CD4-positive, alpha-beta T cell (primary cell): ENCODE measurements at places on chromosomes 6 and 20. TPM values are rescaled to one million over a fixed set of nuclear protein-coding genes. Genes with fewer than 3 reads are reported as not detected.

The OR2H1 gene
- total RNA-seq: not detected

DNA sequence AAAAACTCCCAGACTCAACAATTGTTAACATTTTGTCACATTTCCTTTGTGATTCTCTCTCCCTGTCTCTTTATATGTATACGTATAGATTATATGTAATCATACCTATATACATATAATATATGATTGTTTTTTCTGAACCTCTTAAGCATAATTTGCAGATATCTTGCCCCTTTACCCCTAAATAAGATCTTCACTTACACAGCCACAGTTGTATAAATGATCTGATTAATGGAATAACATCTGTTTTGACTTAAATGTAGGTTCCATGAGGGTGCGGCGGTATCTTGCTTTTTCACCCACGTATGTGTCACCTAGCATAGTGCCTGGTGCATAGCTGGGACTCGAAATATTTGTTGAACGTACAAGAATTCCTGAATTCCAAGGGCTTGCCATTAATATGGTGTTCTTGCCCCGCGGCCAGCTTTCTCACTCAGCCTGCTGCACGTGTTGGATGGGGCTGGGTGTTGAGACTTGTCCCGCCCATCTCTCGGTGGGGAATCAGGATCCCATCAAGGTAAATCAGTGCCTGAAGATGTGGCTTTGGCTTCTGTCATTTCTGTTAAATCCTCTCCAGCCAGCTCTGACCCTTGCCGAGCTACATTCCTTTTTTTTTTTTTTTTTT lies 10.4 kb upstream of the MANBAL start:
- peaks cover 6% of the 10 kb centered on the region for H3K4me1 ChIP-seq
- no peak overlapping the region for H3K27ac ChIP-seq
- H3K4me3 ChIP-seq: no peak overlapping the region
- H3K36me3 ChIP-seq: no peaks in the 10 kb centered on the region
- no peaks in the 10 kb centered on the region for H3K27me3 ChIP-seq
- no peak for DNase-seq

DNA sequence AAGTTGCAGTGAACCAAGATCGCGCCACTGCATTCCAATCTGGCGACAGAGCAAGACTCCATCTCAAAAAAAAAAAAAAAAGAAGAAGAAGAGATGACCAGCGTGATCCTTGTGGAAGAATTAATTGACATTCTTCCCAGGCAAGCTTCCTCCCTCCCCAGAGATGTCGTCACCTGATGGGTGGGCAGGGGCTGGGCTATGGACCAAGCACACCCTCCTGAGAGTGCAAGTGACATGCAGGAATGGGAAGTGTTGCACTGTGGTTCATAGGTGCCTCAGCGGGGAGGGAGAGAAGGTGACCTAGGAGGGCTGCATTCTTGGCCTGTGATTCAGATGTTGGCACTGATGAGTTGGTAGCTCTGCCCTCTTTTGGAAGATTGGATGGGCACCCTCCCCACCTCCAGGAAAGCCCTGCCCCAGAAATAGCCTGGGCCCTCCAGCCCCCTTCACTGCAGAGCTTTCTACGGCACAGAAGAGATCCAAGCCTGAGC lies 37.8 kb downstream of the TAF8 start:
- H3K36me3 ChIP-seq: no peaks in the 10 kb centered on the region
- H3K4me3 ChIP-seq: no peak overlapping the region
- no peaks in the 10 kb centered on the region for H3K27me3 ChIP-seq
- no peak overlapping the region for H3K27ac ChIP-seq
- no peaks in the 10 kb centered on the region for H3K4me1 ChIP-seq
- DNase-seq: no peak

GRCh38 chr6:144161975-144162374 lies 11.7 kb downstream of the STX11 start:
- peaks cover 3% of the 10 kb centered on the region for H3K4me1 ChIP-seq
- H3K36me3 ChIP-seq: no peaks in the 10 kb centered on the region
- no peak overlapping the region for H3K4me3 ChIP-seq
- no peak overlapping the region for H3K27ac ChIP-seq
- no peaks in the 10 kb centered on the region for H3K27me3 ChIP-seq

DNA sequence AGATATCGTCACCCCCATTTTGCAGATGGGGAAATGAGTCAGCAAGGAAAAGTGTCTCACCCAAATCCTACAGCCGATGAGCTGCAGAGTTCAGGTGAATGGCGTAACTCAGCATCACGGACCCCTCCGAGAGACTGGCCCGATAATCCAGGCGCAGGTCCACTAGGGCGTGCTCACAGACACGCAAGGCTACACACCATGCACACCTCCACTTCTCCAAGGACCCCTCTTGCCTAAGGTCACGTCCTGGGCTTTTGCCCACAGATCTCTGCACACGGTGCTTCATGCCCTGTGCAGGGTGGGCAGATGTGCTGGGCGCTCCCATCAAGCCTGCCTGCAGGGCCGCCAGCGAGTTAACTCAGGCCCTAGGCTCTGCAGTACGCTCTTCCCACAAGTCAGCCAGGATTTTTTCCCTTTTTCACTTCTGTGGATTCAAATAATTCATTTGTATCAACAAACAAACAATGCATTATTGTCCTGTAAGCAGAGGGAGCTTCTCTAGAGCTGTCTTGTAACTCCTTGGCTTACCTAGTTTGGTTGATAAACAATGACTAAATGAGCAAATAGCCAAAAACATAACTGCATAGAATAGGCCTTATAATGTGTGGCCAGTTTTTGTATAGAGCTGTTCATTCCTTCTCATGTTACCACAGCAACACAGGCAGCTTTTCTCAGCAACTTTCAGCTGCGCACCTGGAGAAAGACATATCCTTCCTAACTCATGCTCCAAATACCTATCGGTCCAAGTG lies 139.1 kb downstream of the AGPAT4 start:
- DNase-seq: no peak
- H3K27ac ChIP-seq: no peak overlapping the region
- no peaks in the 10 kb centered on the region for H3K27me3 ChIP-seq
- H3K36me3 ChIP-seq: peaks cover 10% of the 10 kb centered on the region
- no peak overlapping the region for H3K4me3 ChIP-seq

The ZC3H12D gene
- total RNA-seq: 70.2 TPM

The DLK2 gene
- total RNA-seq: 0.36 TPM

The PRPH2 gene
- total RNA-seq: 0.11 TPM

The SOD2 gene
- 195 TPM for total RNA-seq

The TSHZ2 gene
- 27.4 TPM for total RNA-seq

DNA sequence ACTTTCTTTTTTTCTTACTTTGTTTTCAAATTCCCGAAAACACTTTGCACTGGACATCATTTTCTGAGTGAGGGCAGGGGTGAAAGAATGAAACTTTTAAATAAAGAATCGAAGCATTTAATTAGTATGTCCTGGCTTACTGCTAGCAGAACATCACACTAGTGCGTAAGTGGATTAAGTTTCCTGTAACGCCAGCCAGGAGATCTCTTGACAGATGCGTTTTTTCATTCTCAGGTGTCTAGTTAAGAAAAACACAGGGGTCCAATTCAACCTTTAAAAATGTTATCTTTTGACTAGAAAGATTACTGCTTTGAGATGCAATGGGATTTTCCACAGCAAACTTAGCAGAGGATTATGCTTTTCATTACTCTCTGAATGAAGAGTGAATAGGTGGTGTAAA lies 858.8 kb upstream of the EPHA7 start:
- H3K36me3 ChIP-seq: no peaks in the 10 kb centered on the region
- H3K4me1 ChIP-seq: no peaks in the 10 kb centered on the region
- no peak overlapping the region for H3K27ac ChIP-seq

DNA sequence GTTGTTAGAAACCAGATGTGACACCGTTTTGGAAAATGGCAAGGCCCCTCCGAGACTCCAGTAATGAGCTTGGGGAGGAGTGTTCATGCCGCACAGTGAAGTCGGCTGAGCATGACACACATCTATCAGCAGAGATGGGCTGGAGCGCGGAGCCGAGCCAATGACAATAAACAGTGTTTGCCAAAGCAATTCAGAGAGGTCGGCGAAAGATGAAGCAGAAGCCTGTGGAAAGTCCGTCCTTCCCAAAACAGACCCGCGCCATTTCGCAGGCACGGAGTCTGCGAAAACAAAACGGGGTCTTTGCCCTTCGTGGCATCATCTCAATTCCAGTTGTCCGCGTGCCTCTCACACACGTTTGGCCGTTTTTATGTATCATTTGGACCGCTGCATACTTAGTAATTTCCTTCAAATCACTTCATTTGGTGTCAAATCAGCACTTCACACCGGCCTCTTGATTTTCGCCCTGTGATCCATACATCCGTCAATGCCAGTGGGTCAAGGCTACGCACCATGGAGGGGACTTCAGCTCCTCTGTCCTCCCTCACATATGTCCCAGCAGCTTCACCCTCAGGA lies 71.3 kb downstream of the SULF2 start:
- no peaks in the 10 kb centered on the region for H3K4me1 ChIP-seq
- H3K27me3 ChIP-seq: peaks cover 3% of the 10 kb centered on the region
- no peaks in the 10 kb centered on the region for H3K36me3 ChIP-seq
- no peak for DNase-seq

DNA sequence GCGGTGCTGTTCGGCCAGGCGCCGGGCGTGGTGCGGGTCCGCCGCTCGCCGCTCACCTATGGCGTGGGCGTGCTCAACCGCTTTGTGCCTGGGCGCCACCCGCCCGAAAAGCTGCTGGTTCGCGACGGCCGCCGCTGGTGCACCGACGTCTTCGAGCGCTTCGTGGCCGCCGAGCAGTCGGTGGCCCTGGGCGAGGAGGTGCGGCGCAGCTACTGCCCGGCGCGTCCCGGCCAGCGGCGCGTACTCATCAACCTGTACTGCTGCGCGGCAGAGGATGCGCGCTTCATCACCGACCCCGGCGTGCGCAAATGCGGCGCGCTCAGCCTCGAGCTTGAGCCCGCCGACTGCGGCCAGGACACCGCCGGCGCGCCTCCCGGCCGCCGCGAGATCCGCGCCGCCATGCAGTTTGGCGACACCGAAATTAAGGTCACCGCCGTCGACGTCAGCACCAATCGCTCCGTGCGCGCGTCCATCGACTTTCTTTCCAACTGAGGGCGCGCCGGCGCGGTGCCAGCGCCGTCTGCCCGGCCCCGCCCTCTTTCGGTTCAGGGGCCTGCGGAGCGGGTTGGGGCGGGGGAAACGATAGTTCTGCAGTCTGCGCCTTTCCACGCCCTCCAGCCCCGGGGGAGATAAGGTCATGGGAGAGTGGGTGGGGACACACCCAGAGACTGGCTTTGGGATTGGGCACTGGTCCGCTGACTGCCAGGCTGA lies 15.7 kb downstream of the ADISSP start:
- peak overlapping the region; percentile 20 for H3K4me3 ChIP-seq
- peaks cover 6% of the 10 kb centered on the region for H3K36me3 ChIP-seq
- H3K27ac ChIP-seq: no peak overlapping the region

DNA sequence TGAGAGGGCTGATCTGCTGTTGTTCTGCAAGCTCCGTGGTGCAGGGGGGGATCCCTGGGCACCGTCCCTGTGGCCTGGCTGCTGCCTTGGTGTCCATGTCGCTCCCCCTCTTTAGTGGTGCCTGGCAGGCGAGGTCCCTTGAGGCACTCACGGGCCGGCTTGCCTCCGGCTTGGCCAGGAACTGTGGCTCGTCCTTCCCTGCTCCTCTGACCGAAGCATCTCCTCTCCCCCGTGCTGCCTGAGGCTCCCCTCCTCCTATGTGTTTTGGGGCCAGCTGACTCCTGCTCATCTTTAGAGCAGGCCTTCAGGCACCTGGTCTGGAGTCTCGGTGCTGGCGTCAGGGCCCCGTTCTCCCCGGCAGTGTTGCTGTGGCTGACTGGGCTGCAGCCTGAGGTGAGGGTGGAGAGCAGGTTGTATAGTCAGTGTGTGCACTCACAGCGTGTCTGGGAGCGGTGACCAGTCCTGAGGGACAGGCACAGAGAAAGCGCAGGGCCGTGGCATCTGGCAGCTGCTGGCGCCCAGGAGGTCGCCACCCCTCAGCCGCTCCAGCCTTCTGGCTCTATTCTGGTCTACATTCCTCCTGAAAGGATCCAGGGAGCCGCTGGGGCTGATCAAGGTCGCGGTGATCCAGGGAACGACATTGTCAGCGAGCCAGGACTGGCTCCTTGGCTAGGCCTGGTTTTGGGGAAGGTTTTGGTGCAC lies 43.7 kb downstream of the PYGB start:
- H3K27me3 ChIP-seq: no peaks in the 10 kb centered on the region
- peaks cover 5% of the 10 kb centered on the region for H3K4me1 ChIP-seq
- no peak overlapping the region for H3K4me3 ChIP-seq
- no peak overlapping the region for H3K27ac ChIP-seq
- no peak for DNase-seq

The PRR18 gene
- total RNA-seq: not detected

DNA sequence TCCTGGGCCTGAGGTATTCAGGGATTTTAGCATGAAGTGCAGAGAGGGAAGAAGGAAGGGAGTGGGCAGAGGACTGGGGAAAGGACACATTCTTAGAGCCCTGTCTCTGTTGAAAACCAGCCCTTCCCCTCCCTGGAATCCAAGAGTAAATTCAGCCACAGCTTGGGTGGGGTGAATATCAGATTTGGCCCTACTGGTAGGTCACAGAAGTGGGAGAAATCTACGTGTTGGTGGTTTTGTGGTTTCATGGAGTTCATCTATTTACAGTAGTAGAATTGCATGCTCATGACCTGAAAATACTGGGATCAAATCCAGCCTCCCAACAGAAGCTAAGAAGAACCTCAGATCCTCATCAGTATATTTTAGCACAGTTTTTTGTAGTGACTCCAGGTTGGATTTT lies 404.4 kb downstream of the BMP2 start:
- no peak for DNase-seq
- H3K36me3 ChIP-seq: no peaks in the 10 kb centered on the region

The ASIP gene
- total RNA-seq: not detected

The CASS4 gene
- total RNA-seq: 39.8 TPM

GRCh38 chr6:30565772-30566171 lies 5.5 kb upstream of the ABCF1 start:
- H3K27ac ChIP-seq: no peak overlapping the region
- peaks cover 20% of the 10 kb centered on the region for H3K36me3 ChIP-seq
- H3K4me3 ChIP-seq: no peak overlapping the region
- DNase-seq: no peak
- no peaks in the 10 kb centered on the region for H3K27me3 ChIP-seq
- H3K4me1 ChIP-seq: peaks cover 9% of the 10 kb centered on the region

- peaks cover 16% of the 10 kb centered on the region for H3K36me3 ChIP-seq
- DNase-seq: no peak
- H3K4me3 ChIP-seq: no peak overlapping the region
- H3K27me3 ChIP-seq: no peaks in the 10 kb centered on the region
- no peaks in the 10 kb centered on the region for H3K4me1 ChIP-seq
These were observed 58.5 kb downstream of the SAMD3 start for GRCh38 chr6:130164251-130164650.

The ZBTB22 gene
- 11.6 TPM for total RNA-seq
